Activated CD4-positive, alpha-beta T cell treated with anti-CD3 and anti-CD28 coated beads for 48 hours (primary cell): ENCODE measurements at places on chromosomes 5 and 9.

GRCh38 chr5:141441571-141442170, 11.4 kb downstream of the PCDHGA12 start:
- DNase-seq = no peak

DNA sequence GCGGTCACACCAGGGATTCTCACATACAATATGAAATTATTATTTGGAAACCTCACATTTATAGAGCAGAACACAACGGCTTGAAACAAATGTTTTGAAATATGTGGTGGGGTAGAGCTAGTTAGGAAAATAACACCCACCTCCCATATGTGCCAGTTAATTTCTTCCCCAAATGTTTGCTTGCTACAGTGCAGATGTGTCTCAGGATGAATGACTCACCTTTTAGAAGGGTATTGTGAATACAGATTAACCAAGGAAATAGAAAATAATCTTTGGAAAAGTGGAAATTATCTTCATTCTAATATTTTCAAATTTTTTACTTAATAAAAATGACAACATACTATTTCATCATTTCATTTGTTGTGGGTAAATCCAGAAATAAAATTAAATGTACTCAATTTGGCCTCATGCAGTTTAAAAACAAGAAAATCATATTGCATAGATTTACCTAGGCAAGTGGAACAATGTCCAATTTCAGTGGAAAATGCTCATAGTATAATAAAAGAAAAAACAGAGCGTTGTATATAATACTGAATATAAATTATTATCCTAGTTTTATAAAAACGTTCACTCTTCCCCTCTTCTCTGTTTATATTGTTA, 39.3 kb upstream of the RICTOR start:
- DNase-seq = no peak

GRCh38 chr5:133943475-133943817, 25.0 kb downstream of the C5orf15 start:
- no peak for DNase-seq

DNA sequence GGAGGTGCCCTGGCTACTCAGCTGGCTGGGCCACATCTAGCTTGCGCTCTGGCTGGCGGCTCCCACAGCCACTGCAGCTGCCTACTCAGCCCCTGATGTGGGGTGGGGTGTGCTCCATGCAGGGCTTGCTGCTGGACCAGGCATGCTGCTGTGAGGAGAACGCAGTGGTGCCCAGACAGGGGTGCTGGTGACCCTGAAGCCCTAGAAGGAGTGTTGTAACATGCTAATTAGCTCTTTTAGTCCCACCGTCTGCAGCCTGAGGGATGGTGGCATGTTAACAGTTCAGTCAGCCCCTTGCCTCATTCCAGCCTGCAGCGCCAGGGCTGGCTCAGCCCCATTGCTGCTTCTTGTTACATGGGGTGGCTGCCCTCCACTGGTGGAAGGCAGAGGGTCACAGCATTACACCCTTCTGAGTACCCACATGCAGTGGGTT, 642.3 kb downstream of the DMRTA1 start:
- DNase-seq = no peak

DNA sequence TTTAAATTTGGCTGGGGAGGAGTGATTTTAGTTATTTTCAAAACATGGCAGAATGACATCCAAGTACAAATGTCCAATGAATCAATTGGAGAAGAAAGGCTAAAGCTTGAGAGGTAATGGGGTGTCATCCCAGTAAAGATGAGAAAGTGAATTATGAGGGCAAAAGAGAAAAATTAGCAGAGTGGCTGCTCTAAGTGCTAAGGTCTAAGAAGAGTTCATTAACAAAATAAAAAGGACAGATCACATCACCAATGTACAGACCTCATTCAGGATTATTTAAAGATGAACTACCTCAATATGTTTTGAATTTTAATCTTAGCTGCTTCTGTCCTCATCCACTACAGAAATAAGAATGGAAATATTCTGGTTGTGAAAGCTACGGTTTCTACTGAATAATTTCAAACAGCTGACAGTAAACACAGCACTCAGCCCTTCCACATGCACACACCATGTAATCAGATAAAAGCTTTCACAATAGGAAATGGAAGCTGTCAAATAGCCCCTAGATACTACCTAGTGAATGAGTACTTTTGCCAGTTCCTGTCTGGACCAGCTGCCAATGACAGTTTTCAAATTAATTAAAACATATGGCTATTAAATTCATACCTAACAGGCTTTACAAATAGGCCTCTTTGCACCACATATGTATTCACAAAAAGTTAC, 171.5 kb downstream of the SSBP2 start:
- no peak for DNase-seq

DNA sequence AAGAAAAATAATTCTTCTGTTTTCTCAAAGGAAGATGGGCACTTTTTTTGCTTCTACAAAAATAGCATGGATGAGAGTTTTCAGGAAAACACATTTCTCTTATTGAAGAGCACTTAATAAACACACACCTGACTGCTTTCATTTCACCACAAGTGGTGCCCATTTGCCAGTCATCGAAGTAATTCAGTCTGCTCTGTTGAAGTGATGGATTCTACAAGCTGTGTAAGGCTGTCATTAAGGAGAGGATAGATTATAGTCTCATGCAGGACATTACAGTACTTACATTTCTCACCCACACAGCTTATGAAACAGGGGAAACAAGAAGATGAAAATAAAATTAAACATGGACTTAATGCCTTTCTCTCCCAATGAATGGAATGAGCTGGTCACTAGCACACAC, 165.2 kb downstream of the NR2F1-AS1 start:
- DNase-seq = no peak

GRCh38 chr9:86714999-86715398, 232.3 kb downstream of the GAS1 start:
- DNase-seq = no peak

GRCh38 chr5:148020257-148020988, 43.4 kb upstream of the SPINK5 start:
- no peak for DNase-seq

DNA sequence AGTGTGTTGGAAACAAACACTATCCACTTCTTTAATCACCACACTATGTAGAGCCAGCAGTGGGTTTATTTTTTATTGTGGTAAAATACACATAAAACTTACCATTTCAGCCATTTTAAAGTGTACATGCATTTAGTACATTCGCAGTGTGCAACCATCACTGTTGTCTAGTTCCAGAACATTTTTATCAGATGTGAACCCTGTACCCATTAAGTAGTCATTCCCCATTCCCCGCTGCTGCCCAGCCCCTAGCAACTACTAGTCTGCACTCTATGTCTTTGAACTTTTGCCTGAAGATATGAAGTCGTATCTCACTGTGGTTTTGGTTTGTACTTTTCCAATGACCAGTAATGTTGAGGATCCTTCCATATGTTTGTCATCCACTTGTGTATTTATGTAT, 30.2 kb upstream of the F2R start:
- DNase-seq = no peak

- DNase-seq = no peak
These were observed 127.7 kb downstream of the GCNT1 start for GRCh38 chr9:76586390-76587314.

- DNase-seq = no peak
These were observed 78.4 kb downstream of the SLC38A9 start for GRCh38 chr5:55633574-55634208.

- DNase-seq = no peak
These were observed 203.1 kb upstream of the EFNA5 start for GRCh38 chr5:107873877-107874276.

DNA sequence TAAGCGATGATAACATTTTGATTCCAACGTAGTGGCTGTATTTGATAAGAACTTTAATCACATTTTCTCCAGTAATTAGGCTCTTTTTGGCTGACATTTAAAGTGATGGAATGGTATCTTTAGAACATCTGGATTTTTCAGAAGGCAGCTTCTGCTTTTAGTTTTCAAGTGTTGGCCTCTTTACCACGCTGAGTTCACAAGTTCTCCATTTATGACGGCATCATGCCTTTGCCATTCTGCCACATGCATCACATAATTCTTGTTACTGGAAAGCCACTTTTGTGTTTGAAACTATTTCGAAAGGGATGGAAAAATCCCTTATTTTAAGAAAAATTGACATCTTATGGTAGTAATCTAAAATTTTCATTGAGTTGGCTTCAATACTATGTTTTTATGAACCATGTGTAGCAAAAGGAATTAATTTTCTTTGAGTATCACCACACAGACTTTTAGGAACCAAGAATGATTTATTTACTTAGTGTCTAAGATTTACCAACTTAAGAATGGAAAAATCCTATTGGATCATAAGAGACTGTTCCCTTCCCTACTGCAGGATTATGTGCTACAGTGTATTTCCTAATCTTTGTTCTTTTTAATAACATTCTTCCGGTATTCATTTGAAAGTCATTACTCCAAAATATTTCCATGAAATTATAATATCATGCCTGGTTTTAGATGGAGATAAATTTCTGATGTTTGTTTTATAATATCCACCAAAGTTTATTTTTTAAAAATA, 344.2 kb downstream of the ADGRV1 start:
- no peak for DNase-seq

DNA sequence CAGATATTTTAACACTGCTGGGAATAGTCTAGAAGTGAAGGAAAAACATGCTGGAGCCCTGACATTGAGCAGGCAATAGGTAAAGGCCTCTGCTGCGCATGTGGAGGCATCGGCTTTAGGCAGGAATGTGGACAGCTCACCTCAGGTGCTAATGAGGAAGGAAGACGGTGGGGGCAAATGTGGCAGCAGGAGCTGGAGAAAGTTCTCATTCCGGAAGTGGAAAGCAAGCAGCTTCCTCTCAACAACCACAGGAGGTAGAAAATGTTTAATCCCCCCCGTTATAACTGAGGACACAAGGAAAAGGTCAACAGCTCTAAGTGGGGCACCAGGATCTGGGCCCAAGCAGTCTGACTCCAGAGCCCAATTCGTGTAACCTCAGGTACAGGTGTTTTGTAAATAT, 7.6 kb upstream of the RPS14 start:
- DNase-seq = no peak

- no peak for DNase-seq
These were observed 2.3 kb downstream of the DPYSL3 start for GRCh38 chr5:147507480-147508126.

GRCh38 chr5:36396640-36397039, 94.9 kb upstream of the RANBP3L start:
- DNase-seq = no peak

- DNase-seq = no peak
These were observed 235.7 kb upstream of the ADAMTSL1 start for GRCh38 chr9:18238254-18238653.

- no peak for DNase-seq
These were observed 265.1 kb upstream of the TAS2R1 start for GRCh38 chr5:9895302-9895645.
